ENCODE measurements at places on chromosomes 4 and X.

DNA sequence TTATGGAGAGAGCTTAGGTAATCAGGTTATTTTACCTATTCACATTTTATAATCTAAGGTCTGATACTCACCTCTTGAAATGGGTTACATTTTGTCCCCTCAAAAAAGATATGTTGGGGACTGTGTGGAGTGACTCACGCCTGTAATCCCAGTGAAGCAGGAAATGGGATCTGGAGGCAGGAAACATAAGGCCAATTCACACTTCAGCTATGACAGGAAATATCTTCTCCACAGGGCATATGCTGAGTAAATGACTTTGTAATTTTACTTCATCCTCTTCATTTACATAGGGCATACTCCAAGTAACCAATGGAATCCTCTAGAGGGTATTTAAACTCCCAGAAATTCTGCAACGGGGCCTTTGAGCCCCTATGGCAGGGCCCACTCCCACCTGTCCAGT, 54.8 kb upstream of the ZMAT1 start:
- peak; percentile 33 for DNase-seq

GRCh38 chrX:34365471-34365870, 233.4 kb upstream of the FAM47A start:
- peak; percentile 65 for DNase-seq

GRCh38 chr4:82776925-82777542, 21.6 kb downstream of the SCD5 start:
- DNase-seq: no peak

GRCh38 chr4:1882850-1883271, 11.7 kb downstream of the NSD2 start:
- DNase-seq: no peak

DNA sequence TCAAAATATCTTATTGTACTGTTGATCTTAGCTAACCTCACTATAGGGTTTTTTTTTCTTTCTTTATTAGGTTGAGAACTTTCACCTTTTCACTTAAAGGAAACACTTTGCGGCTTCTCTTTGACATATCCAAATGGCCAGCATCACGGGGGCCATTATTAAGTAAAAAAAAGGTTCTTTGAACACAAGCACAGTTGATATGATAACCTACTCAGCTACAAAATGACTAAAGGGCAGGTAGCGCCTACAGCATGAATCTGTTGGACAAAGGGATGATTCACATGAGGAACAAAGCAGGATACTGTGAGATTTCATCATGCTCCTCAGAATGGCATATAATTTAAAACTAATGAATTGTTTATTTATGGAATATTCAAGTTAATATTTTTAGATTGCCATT, 119.6 kb downstream of the CCSER1 start:
- DNase-seq: no peak

DNA sequence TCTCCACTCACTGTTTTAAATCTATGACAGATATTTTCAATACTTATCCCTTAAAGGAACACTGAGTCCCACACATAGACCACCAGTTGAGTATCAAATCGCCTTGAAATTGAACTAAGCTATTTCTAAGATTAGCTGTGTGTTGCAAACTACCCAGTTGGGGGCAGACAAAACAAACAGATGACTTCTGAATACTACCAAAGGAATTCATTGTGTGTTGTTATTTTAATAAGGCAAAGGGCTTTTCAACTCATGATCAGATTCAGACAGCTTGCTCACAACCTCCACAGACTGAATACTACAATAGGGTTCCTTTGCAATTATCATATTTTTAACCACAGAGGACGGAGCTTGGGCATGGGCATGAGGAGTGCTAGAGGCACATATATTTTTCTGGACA, 283.0 kb upstream of the GPC4 start:
- DNase-seq: no peak

DNA sequence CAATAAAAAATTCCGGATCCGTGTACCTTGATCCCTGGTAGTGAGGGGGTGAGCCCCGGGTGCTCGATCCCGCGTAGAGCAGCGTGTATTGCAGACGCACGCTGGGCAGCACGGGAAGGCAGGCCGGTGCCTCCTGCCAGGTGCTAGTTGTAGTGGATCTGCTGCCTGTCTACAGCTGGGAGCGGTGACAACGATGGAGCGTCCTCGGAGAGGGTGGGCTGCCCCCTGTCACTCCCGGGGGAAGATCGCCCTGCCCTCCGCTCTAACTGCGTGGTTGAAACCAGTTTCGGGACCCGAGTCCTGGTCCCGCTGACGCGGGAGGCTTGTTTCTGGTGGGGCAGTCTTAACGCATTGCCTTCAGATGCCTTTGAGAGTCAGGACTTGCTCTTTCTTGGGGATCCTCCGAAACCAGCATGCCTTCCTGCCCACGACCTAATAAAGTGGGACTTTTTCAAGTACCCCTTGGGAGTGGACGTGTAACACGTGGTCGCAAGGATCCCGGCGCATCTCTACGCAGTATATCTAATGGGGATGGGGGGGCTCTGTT, 2.7 kb upstream of the NKX6-1 start:
- peak; percentile 22 for DNase-seq

- DNase-seq: peak; percentile 79
Observed at GRCh38 chr4:185742766-185743165, 69.2 kb downstream of the SORBS2 start.

- peak; percentile 79 for DNase-seq
Observed at GRCh38 chrX:81195712-81196111, 6.0 kb downstream of the HMGN5 start.

DNA sequence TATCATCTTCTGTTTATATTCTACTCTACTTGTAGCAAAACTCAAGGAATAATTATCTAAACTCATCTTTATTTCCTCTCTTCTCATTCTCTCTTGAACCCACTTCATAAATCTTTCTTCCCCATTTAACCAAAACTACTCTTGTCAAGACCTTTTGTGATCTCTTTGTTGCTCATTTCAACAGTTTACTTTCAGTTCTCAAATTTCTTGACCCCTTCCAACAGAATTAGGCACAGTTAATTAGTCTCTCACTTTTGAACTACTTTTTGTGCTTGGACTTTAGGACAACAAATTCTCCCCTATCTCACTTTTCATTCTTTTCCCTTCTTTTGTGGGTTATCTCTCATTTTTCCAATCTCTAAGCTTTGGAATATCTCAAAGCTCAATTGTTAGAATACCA, 27.4 kb upstream of the CAMK2D start:
- no peak for DNase-seq

- DNase-seq: no peak
Observed at GRCh38 chrX:47743504-47743903, 84.5 kb upstream of the UXT start.

DNA sequence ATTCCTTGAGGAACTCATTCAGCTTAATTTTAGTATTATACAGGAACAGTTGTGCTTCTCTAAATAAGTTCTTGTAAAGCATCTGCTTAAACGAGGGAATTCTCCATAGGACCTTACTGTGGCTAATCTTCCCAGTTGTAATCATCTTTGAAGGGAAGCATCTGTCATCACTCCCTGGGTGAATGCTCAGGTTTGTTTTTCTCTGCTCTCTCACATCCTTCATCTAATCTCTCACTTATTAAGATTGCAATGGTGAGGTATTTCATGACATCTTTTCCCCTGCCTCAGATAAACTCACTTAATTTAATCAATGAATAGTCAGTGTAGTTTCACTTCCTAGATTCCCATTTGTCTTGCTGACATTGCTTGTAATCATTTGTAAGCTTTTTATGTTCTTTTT, 121.8 kb upstream of the ADAMTS3 start:
- no peak for DNase-seq

GRCh38 chr4:78667764-78668163, 108.4 kb upstream of the BMP2K start:
- no peak for DNase-seq

GRCh38 chr4:39103291-39103690, 41.3 kb downstream of the KLHL5 start:
- DNase-seq: peak; percentile 23

DNA sequence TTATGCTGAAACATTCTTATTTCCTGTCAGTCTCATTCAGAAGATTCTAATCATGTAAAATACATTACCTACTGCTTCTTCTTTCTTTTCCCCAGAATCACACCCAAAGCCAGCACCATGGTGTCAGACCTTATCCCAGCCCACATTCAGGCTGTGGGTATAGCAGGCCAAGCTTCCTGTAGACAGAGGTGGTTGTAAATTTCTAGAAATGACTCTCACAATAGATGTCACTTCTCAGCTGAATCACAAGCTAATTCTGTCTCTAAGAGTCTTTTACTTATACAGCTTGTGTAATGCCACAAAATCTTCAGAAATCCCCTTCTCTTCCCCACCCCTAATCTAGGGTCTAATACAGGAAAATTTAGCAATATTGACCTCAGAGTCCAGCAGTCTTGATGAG, 239.6 kb downstream of the PARM1 start:
- no peak for DNase-seq

- no peak for DNase-seq
Observed at GRCh38 chrX:150475461-150475860, 93.0 kb upstream of the MTM1 start.

DNA sequence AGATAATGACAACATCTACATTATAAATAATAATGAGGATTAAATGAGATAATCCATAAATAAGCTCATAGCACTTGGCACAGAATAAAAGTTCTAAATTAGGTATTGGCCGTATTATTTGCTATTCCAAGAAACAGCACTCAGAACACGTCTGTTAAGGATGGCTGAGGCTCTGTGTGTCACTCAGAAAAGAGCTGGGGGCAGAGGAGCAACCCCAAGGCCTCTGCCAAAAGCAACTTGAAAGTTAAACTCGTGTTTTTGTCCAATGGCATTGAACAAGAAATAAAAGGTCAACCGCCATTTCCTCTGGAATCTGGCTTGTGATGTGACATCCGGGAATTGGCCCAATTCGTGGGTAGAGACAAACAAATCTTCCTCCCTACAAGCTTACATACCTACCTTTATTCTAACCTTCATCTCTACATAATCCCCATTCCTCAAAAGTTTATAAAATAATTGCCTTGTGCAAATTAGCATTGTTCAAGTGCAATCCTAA, 42.3 kb upstream of the FAM241A start:
- no peak for DNase-seq

DNA sequence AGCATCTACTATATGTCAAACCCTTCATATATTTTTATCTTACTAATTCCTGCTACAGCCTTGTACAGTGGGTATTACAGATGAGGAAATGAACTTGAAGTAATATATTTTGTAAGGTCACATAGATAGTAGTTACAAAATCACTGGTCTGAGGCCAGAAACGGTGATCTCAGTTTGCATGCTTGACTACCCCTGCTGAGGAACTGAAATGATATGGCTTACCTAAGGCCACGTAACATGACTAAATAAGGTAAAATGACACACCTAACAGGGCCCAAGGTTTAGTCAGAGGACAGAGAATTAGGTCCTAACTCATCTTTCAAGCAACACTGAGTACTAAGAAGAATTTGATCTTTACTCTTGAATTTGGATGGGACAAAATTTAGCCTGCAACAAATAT, 1.5 kb upstream of the COMMD8 start:
- peak; percentile 25 for DNase-seq

DNA sequence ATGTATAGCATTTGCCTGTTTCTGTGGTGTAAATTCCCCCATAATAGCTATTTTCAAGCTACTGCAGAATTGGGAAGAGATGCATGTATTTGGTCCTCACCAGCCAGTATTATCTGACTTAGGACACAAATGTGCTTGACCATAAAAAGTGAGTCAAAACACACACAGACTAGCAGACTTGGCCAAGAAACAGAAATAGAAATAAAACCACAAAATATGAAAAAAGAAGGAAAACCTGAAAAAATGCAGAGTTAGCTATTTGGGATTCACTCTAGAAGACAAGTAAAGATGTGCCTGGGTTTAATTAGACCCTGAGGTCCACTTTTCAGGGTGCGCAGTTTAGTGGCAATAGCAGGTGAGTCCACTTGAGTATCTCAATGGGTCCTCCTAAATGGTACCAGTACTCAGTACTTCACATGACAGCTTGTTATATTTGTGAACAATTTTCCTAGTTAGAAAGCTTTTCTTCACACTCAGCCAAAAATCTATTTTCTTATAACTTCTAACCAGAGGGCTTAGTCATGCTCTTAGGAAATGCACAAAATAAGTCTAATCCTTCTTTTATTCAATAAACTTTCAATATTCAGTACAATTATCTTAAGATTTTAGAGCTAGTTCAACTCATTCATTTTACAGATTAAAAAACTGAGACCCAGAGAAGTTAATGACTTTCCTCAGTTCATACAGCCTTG, 108.7 kb upstream of the JADE1 start:
- no peak for DNase-seq

GRCh38 chr4:153782581-153782980, 6.3 kb downstream of the SFRP2 start:
- DNase-seq: no peak

DNA sequence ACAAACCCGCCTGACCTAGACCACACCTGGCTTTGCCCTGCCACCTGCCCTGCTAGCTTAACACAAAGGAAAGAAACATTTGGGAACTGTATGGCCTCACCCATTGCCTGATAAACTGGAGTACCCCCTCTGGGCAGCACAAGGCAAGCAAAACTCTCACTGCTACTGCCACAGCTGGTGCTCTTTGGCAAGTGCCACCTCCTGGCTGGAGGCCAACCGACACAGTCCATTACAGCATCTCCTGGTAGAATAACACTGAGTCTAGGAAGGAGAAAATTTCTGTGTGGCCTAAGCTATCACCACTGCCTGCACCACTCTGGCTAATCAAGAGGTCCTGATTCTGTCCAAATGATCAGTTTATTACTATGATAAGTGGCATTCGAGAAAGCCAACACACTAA, 18.9 kb upstream of the SPANXN3 start:
- peak; percentile 6 for DNase-seq

- no peak for DNase-seq
Observed at GRCh38 chr4:177455561-177455970, 13.3 kb upstream of the AGA start.

DNA sequence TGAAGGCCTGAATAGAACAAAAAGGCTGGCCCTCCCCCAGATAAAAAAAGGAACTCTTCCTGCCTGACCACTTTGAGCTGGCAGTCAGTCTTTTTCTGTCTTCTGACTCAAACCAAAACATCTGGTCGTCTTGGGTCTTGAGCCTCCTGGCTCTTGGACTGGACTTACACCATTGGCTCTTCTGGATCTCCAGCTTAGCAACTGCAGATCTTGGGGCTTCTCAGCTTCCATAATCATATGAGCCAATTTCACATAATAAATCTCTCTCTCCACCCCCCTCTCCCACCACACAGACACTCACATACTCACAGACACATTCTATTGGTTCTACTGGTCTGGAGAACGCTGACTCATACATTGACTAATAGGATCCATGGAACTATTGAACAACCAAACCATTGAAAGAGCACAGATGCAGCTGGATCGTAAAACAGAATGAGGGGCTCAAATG, 15.6 kb upstream of the CWH43 start:
- peak; percentile 62 for DNase-seq

DNA sequence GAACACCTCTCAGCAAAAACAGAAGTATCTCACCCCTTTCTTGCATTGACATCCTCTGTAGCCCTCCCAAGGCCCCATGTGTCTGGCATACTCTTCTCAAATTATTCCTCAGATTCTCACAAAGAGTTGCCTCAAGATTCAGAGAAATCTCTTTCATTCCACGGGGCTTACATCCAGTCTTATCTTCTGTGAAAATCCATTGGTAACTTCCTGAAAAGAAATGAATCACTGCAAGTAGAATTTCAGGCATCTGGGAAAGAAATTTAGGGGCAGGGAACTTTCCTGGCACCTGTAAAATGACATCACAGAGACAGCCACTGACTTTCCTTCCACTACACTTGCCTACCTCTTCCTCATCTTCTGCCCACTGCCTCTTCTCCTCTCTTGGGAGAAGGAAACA, 182.5 kb upstream of the ARHGEF9 start:
- DNase-seq: no peak

- no peak for DNase-seq
Observed at GRCh38 chrX:12390301-12390700, 252.0 kb downstream of the FRMPD4 start.
